ENCODE measurements at places on chromosomes 2 and 18.

GRCh38 chr2:1609040-1609439 is 135.3 kb downstream of the PXDN start:
- no peak for DNase-seq

DNA sequence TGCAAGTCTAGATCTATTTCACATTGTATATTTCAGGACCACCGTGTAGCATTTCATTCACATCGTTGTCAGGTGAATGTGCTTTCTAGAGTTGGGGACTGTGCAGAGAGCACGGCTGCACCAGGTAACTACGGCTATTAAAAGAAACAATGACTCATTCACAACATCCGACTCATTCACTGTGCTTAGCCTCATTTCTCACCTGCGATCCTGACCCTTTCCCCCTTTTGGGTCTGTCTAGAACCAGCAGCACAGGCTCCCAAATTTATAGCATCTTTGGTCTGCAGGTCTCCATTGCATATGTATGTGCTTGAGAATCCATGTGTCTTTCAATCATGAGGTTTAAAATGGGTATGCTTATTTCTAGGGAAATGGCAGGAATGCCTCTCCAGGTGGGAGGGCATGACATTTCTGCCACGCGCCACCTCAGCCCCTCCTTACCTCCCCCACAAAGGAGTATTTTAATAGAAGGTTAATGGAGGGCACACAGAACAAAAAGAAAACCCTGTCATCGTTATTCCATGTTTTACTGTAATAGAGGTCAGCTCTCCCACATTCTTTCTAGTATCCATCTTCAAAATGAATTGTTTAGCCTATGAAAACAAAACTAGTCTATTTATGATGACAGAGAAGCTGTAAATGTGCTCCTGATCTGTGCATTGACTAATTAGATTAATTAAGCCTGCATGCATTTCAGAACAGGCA is 246.7 kb upstream of the EPHA4 start:
- no peak for DNase-seq

DNA sequence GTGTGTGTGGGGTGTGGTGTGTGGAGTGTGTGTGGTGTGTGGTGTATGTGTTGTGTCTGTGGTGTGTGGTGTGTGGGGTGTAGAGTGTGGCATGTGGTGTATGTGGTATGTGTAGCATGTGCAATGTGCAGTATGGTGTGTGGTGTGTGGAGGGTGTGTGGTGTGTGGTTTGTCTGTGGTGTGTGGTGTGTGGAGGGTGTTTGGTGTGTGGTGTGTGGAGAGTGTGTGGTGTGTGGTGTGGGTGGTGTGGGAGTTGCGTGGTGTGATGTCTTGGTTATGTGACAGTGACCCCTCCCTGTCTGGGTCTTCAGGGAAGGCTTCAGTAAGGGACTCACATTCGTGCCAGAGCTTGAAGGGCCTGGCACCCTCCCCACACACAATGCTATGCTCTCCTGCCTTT is 718.2 kb upstream of the SOX11 start:
- no peak for DNase-seq

DNA sequence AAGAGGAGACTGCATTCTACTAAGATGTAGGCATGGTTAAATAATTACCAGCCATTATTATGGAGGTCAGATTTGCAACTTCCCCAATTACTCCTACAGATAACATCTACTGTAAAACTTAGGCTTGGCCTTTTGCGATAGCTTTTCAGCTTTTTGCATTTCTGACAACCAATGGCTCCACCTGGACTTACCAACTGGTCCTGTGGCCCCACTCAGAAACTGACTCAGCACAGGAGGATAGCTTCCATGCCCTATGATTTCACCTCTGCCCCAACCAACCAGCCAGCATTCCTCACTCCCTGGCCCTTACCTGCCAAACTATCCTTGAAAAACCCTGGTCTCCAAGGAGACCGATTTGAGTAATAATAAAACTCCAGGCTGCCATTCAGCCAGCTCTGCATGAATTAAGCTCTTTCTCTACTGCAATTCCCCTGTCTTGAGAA is 28.2 kb downstream of the TUBB6 start:
- no peak for DNase-seq

DNA sequence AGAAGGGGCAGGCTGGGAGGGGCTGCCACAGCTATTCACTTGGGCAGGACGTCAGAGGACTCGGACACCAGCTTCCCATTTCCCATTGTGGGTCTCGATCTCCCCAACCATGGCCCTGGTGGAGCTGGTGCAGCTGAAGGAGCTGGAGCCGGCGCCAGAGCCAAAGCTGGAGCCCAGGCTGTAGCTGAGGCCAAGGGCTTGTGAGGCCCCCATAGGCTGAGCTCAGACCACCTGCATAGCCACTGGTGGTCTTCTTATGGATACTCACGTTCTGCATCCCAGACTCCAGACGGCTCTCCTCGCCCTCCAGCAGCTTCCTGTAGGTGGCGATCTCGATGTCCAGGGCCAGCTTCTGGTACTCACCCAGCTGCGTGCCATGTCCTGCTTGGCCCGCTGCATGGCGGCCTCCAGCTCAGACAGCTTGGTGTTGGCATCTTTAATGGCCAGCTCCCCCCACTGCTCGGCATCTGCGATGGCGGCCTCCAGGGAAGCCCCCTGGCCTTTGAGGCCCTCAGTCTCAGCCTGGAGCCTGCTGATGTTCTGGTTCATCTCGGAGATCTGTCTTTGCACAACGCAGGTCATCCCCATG is 6.0 kb upstream of the CDK5R2 start:
- DNase-seq = no peak

- no peak for DNase-seq
Observed at GRCh38 chr2:136932700-136933099, 167.4 kb downstream of the THSD7B start.

- DNase-seq = no peak
Observed at GRCh38 chr18:9437021-9437437, 38.3 kb upstream of the RALBP1 start.

GRCh38 chr2:237742191-237742590 is 56.4 kb upstream of the RBM44 start:
- no peak for DNase-seq

GRCh38 chr2:170639635-170640034 is 75.5 kb upstream of the SP5 start:
- no peak for DNase-seq

DNA sequence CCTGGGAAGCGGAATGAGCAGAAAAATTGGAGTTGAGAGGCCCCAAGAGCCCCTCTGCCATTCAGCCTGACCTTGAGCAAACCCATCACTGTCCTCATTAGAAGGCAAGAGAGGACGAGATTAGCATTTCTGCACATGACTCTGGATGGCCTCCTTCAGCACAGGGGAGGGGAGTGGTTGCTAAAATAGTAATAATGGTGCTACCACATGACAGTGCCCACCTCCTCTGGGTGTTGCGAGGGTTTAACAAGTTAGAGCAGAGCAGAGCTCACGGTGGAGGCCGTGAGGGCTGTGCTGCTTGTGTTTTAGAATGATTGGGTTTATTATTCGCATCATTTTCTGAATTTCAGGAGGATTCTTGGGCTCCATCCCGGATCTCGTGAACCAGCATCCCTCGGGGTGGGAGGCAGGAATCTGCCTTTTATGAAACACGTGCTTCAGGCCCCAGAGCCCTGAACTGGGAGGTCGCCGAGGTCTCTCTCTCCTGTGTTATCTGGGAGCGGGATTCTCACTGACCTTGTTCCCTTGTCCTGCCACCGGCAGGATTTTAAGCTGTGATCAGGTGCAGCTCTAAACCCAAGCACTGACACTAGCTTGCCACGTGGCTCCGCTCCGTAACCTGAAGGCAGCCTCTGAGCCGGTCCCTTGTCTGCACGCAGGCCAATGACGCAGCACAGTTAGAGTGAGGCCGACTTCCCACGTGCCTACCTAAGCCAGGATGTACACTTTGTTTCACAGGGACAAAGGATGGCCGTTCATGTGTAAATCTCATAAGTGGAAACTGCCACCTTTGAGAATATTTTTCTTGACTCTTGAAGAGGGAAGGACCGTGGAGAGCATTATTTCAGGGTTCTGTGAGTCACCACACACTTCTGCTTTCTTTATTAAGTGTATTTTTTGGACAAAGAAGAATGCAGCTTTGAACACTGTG is 142.3 kb downstream of the ACOXL start:
- no peak for DNase-seq

- no peak for DNase-seq
Observed at GRCh38 chr2:197673606-197674005, 1.8 kb downstream of the RFTN2 start.

DNA sequence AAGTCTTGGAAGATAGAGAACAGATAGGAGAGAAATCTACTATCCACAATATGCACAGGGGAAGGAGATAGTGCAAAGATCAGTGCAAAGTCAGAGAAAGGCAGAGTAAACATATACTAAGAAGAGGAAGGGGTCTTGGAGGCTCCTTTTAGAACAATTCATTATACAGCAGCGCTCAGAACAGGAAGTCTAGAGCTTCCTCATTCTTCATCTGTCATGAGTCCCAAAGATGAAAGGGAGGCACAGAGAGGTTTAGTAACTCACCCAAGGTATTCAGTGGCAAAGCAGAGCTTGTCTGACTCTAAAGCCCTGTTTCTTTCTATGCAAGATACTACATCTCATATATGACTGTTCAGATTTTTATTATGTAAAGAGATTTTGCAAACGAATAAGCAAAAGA is 1.4 kb downstream of the SP110 start:
- DNase-seq = no peak

DNA sequence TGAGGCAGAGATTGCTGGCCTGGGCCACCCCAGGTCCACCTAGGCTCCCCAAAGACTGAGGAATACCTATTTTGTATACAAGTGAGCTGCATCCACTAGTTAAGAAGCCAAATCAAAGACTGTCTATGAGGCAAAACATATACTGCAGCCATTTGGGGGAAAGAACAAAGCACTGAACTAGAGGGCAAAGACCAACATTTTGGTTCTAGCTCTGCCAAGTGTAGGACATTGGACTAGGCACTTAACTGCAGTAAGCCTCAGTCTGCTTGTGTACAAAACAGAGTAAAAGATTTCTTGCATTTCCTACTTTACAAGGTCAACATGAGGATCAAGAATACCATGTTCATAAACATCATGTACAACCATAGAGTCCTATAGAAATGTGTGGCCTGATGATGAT is 94.8 kb upstream of the CYP1B1 start:
- DNase-seq = no peak

DNA sequence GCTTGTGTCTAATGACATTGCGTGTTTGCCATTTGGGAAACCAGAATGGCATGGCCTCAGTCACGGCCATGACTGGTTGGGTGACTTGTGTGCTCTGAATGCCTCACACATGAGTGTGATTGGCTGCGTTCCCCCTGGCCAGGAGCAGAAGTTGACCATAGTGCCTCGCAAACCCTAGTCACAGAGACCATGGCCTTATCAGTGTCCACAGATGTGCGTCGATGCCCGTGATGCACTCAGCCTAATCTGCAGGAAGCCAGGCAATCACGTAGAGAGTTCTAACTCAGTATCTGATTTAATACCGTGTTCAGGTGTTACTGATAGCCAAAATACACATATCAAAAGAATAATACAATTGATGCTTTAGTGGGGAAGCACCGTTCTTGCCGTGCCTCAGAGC is 64.0 kb downstream of the BOLA3 start:
- DNase-seq = no peak

DNA sequence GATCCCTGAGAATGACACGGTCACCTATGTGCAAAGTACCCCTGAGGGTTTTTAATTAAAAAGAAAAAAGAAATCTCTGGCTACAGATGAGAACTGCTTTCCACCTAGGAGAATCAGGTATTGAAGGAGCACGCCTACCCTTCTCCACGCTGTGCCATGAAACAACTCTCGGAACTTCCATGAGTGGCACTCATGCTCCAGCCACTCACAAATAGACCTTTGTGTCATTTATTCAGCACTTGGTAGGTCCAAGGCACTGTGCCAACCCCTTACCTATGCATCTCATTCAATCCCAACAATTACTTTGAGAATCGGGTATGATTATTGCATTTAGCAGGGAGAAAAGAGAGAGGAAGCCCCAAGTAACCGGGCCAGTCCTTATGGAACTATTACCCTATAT is 44.9 kb upstream of the TTC39C start:
- no peak for DNase-seq

GRCh38 chr18:10377956-10378355 is 76.5 kb upstream of the APCDD1 start:
- no peak for DNase-seq

DNA sequence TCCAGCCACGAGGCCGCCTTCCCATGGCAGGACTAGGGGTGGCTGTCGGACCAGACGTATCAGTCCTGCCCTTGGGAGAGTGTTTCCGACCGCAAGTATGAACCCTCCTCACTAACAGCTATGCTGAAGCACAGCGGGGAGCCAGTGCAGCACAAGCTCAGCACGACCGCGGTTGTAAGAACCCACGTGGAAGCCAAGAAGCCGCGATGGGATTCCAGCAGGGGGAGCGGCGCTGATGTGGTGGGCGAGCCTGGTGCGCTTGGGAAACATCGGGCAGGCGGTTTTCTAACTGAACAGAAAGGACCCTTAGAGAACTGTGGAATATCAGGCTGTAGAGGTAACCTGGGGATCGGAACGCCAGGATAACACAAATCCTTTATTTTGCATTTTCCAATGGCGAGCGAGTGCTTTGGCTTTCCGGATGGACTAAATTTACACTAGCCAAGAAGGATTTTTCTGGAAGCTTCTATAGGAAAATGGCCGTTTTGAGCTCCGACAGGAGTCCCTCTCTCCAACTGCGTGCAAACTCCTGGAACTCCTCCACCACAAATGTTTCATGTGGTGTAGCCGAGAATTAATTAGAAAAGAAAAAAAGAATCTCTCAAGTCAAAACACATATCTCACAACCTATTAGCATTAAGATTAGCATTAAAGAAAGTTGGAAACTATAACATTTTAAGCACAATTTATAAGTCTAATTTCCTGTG is 132.0 kb upstream of the MYCN start:
- DNase-seq = no peak

DNA sequence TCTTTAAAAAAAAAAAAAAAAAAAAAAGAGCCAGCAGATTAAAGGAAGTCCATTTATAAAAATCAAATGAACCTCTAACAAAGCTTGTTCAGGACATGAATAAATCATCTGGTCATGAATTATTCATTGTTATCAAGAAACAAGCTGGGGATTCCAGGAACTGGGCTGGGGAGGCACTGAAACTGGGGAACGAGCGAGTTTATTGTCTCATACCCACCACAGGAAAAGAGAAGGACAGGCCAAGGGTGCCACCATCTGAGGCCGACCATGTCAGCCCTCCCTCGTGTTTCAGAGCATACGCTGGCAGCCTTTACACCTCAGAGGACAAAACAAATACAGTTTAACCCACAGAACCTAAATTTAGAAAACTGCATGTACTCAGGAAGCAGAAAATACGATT is 164.2 kb downstream of the VWC2L start:
- DNase-seq = no peak

- DNase-seq = no peak
Observed at GRCh38 chr2:73091696-73092095, 20.2 kb upstream of the SFXN5 start.

- no peak for DNase-seq
Observed at GRCh38 chr2:47870641-47871540, 35.4 kb downstream of the FBXO11 start.
